MCF 10A (cell line): ENCODE measurements at places on chromosomes 3 and 15. TPM values are rescaled to one million over a fixed set of nuclear protein-coding genes. Genes with fewer than 3 reads are reported as not detected.

The KIF15 gene
- total RNA-seq, result 5.6 and 10.6 TPM in 2 replicates

The IMPG2 gene
- 0.26 and 0.37 TPM in 2 replicates for total RNA-seq

The GOLGA8Q gene
- 2.0 TPM in 1 of 2 replicates, not detected in the other for total RNA-seq

The TICRR gene
- 6.6 and 8.5 TPM in 2 replicates for total RNA-seq

GRCh38 chr3:24615177-24615576, 120.5 kb upstream of the THRB start:
- no peak for DNase-seq

GRCh38 chr3:186990878-186991308, 60.6 kb downstream of the ST6GAL1 start:
- peak; percentile 43 for DNase-seq

GRCh38 chr3:45890405-45890804, 4.1 kb downstream of the CCR9 start:
- DNase-seq, result peak; percentile 62

DNA sequence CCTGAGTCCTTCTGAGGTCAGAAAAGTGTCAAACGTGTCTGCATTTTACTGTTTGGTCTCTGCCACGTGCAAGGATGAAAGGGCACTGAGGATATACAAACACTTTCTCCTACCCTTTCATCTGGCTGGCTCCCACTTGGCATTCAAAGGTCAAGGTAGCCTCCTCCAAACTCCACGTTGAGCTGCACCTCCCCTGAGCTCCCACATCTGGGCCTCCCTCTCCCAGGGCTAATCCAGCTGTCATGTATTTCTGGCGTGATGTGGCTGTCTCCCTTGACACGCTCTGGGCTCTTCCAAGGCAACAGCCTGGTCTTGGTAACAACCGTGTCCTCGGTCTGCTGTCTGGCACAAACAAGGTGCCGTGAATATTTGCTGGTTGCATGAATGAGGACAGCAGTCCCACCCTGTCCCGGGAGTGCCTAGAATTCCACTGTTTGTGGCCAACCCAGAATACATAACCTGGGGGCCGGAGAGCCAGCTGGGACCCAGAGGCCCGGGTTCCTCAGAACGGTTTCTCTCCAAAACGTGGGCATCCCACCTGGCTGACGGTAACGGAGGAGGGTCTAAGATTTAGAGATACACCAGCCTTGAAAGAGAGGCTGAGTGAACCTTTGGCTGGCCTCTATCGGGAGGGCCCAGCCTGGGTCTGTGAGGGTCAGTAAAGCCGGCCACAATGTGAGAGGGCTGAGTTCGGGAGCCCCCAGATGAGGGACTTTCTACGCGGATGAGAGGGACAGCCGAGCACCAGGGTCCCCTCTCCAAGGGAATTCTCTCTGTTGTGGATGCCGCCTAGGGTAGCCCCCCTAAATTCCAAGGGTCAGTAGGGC, 767 bp downstream of the GLT8D1 start:
- DNase-seq, result peak; percentile 30

- peak; percentile 46 for DNase-seq
These were observed 826 bp downstream of the SHC4 start for GRCh38 chr15:48962662-48963523.

DNA sequence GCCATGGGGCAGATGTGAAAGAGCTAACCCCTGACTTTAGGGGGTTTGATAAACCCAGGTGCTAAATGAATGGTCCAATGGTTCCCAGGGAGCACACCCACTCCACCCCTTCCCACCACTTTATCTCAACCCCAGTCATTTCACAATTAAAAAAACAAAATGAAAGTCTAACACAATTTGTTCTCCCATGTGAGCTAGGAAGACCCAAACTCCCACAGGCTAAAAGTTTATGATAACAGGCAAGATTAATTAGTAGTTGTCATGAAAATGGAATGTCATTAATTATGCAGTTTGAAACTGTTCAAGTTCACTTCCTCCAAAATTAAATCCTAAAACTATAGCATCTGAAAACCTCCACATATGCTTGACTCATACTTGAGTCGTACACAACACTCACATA, 63.3 kb upstream of the TPM1 start:
- DNase-seq, result no peak

- DNase-seq, result no peak
These were observed 181.8 kb downstream of the RYR3 start for GRCh38 chr15:33492434-33493052.

DNA sequence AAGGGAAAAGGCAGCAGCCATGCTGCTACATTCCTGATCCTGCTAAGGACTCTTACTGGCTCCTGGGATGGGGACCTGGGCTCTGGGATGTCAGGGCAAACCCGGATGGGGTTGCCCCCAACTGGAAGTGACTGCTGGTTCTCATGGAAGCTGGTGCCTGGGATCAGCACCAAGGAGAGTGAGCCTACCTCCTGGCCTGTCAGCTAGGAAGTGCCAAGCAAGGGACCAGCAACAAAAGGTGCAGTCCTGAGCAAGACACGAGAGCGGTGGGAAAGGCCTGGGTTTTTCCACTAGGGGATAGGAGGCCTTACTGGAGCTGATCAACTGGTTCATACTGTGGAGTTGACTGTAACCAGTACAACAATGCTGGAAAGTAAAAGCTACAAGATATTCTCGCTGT, 47.9 kb upstream of the SYNM start:
- DNase-seq, result no peak

DNA sequence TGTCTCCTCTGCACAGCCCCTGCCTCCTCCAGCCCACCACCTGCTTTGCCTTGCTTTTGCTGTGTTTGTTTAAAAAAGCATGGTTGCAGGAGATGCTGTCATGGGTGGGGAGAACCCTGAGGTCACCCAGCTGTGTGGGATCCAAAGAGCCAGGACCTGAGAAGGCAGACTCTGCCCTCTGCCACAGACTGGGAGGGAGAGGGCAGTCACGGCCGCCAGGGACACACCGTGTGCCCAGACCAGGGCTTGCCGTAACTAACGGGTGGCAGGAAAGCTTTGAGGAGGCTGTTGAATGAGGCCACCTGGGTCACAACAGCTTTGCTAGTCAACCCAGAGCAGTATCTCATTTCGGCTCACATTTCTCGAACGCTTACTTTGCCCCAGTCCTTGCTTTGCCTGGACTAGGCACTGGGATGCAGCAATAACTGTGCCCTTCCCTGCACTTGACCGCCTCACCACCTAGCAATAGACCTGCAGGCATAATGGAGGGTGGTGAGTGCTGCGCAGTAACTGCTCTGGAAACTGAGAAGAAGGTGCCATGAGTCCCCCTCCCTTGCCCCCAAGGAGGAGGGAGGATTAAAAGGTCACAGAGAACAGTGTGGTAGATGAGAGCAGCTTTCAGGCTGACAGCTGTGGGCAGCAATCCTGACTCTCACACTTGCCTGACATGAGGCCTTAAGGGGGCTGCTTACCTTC, 55.0 kb upstream of the CTDSPL start:
- DNase-seq, result no peak

- no peak for DNase-seq
These were observed 8.1 kb downstream of the ABTB1 start for GRCh38 chr3:127680798-127681221.

DNA sequence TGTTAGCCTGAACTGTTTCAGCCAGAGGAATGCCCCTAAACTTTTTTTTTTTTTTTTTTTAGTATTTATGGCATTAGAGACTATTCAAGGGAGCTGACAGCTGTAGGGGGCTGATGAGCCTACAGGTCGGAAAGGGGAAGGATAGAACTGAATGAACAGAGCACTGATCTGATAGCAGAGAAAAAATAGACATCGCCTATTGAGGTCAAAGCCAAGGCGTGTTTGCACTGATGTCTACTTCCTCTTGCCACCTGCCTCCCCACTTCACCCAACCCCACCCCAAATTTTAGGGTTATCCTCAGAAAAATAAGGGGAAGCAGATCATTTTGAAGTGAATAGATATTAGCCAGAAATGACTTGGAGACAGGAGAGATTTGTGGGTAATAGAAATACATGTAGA, 3.0 kb upstream of the ZMAT3 start:
- no peak for DNase-seq

DNA sequence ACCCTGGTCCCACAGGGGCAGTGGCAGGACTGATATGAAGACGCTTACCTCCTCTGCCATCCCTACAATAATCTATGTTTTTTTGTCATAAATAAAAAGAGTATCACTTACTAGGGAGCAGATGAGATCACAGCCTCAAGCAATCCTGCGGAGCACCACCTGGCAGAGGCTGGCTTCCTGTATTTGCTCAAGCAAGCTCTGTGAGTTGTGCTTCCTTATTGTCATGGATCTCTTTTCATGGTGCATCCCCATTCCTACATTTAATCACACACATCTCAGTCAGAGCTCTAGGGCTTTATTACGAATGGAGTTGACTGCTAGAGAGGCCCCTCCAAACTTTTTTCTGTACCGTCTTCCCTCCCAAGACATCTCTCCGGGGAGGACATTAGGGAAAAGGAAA, 186.0 kb downstream of the UBE2E2 start:
- no peak for DNase-seq

GRCh38 chr3:12947504-12948369, 106.4 kb upstream of the RPL32 start:
- DNase-seq, result peak; percentile 72

- no peak for DNase-seq
These were observed 343.0 kb upstream of the TGFBR2 start for GRCh38 chr3:30263238-30263924.

DNA sequence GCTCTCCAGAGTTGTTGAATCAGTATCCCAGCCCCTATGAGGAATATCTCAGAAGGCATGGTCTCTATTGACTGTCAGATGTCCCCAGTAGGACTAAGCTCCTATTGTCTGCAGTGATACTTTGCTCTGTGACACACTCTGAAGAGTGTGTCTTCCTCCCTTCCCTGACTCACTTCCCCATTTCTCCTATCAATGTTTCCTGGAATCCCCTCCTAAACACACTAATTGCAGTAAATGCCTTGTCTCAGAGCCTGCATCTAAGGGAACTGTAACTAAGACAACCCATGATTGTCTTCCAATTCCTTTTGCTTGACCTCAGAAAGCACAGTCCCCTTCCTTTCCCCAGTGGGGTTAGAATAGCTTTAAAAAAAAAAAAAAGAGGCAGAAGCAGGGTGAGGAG, 397.3 kb upstream of the PROK2 start:
- no peak for DNase-seq

GRCh38 chr15:73087098-73087497, 34.8 kb downstream of the NEO1 start:
- no peak for DNase-seq
